Substantia nigra (tissue), 51 donors: ENCODE measurements at places on chromosomes 2 and 18.

DNA sequence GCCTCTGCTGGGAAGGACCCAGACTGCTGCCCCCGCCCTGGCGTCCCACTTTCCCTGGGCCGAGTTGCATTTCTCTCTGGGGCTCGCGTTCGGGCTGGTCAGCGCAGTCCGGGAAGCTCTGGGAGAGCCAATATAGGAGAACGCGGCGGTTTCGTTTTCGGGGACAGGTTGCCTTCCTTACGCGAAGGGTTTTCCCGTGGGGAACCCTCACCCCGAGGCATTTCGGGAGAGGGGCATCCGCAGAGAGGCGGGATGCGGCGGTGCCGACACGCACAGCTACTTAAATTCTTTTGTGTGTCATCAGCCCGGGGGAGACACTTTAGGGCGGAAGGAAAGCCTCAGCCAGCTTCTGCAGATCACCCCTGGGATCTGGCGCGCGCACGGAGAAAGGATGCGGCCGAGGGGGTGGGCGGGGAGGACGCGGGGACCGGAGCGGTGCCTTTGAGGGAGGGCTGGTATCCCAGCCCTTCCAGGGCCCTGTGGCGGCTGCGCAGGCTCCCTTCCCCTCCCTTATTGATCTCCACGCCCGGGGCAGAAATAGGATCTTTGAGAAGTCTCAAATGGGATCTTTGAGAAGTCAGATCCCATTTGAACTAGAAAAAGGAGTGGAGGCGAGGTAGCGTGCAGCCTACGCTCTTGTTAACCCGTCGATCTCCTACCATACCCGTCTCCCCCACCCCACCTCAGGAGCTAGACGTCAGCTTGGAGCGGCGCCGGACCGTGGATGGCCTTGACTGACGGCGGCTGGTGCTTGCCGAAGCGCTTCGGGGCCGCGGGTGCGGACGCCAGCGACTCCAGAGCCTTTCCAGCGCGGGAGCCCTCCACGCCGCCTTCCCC lies 1.2 kb downstream of the GATA6 start:
- DNase-seq = no peak

- no peak for DNase-seq
Observed at GRCh38 chr2:112004253-112004645, 50.8 kb upstream of the TMEM87B start.

- no peak for DNase-seq
Observed at GRCh38 chr2:135663148-135663700, 78.4 kb upstream of the UBXN4 start.

DNA sequence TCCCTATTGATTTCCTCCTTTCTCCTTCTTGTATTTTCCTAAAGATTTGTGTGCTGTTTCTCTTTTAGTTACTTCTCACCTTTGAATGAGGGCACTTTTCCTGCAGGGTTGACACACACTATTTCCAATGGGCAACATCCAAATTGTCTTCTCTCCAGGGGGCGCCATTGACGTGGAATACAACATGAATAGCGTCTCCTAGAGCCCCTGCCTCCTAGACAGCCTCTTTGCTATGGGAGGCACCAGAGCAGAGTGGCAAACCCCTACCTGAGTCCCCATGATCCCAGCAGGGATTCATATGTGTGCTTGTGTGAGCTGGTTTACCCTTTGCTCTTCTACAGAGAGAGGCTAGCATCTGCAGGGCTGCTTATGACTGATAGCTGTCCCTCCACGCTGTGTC lies 61.3 kb upstream of the ITSN2 start:
- peak; percentile 31 for DNase-seq

GRCh38 chr2:224670203-224670602 lies 46.0 kb downstream of the CCDC195 start:
- no peak for DNase-seq

DNA sequence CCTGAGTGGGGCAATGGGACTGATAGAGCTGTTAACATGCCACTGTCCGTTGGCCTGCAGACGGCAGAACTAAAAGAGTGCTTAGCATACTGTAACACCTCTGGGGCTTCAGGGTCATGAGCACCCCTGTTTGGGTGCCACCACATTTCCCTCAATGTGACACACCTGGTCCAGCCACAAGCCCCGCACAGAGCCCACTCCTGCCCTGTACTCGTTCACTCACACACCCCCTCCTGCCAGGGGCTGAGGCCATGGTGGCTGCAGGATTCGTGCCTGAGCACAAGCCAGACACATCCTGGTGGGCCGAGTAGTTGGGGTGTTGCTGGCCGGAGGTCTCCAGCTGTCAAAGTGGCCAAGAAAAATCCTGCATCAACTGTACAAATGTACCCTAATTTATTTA lies 4.4 kb upstream of the PPP4R3B start:
- DNase-seq = no peak

DNA sequence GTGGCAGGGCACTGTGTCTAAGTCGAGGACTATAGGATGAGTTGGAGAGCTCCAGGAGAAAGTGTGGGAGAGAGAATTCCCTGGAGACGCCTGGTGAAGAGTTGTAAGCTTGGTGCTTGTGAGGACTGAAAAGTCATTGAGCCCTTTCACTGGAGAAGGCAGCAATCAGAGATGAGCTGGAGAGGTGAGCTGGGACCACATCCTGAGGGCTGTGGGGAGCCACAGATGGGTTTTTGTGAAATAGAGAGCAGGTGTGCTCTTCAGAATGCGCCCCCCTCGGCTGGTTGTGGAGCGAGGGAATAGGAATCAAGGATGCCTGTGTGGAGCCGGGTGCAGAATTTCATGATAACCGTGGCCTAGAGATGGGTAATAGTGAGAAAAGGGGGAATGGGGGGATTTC lies 224.3 kb downstream of the KLHL29 start:
- DNase-seq = no peak

- DNase-seq = no peak
Observed at GRCh38 chr18:54939361-54939917, 19.8 kb downstream of the CCDC68 start.

- DNase-seq = no peak
Observed at GRCh38 chr2:110877031-110877827, 144.9 kb downstream of the ACOXL start.

- DNase-seq = no peak
Observed at GRCh38 chr2:235729557-235729947, 235.7 kb downstream of the AGAP1 start.

DNA sequence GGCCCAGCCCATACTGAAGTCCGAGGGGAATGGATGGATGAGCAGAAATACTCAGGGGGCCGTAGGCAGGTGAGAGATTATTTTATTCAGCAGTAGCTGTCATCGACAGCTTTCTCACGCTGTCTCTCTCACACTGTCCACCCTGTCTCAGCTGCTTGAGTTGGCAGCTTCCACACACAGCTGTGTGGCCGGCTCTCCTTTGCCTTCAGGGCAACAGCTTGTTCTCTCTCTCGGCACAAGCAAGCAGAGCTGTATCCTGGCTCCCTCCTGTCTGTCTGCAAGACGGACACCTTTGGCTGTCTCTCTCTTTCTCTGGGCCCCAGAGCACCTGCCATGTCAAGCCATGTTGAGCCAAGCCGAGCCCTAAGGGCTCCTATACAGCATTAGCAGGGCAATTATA lies 9.8 kb upstream of the PAPOLG start:
- no peak for DNase-seq

GRCh38 chr2:101912545-101912944 lies 79.2 kb upstream of the IL1R2 start:
- no peak for DNase-seq

- DNase-seq = no peak
Observed at GRCh38 chr2:172833898-172834297, 98.3 kb downstream of the RAPGEF4 start.

DNA sequence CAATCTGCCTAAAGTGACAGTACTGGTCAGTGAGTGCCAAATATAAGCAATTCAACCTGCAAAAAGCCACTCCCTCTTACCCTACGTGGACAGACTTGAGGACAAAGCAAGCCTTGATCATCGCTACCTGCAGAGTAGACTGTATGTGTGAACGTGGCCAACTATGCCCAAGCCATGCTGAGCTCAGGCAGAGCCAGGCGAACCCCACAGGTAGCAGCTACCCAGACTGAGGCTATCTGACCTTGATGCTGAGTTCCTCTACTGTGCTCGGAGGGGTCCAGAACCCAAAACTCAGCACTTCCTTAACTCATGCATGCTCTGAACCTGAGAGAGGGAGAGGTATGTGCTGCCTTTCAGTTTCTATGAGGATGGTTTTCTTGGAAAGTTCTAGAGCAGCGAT lies 63.5 kb upstream of the TMEM200C start:
- DNase-seq = no peak

GRCh38 chr18:54223568-54224241 lies 764 bp downstream of the MBD2 start:
- no peak for DNase-seq
